MV-4-11 (cell line): ENCODE measurements at places on chromosomes 1 and 21.

GRCh38 chr1:230348386-230349019, 77.6 kb downstream of the PGBD5 start:
- DNase-seq: no peak

- no peak for DNase-seq
Measured at GRCh38 chr1:2313651-2314261, 77.6 kb downstream of the MORN1 start.

- DNase-seq: no peak
Measured at GRCh38 chr1:28173151-28173979, 3.1 kb downstream of the PTAFR start.

GRCh38 chr1:27503844-27504587, 14.0 kb upstream of the WASF2 start:
- DNase-seq: no peak

- DNase-seq: peak; percentile 45
Measured at GRCh38 chr1:58845942-58846341, 62.1 kb upstream of the JUN start.

DNA sequence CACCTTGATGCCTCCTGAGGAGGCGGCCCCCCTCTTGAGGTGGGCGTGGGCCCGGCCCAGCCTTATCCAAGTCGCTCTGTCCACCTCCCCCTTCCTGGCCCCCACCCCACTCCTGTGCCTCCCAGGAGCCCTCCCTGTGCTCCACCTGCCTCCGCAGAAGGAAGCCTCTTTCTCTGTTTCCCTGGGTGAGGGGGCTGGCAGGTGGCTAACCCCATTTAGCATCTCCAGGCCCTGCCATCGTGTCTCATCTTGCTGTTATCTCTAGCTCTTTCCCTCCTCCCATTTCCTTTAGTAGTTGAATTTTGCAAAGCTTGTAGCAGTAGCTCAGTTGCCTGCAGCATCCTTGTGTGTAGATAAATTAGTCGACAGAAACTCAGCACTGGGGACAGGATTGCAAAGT, 7.2 kb downstream of the RNF187 start:
- no peak for DNase-seq

DNA sequence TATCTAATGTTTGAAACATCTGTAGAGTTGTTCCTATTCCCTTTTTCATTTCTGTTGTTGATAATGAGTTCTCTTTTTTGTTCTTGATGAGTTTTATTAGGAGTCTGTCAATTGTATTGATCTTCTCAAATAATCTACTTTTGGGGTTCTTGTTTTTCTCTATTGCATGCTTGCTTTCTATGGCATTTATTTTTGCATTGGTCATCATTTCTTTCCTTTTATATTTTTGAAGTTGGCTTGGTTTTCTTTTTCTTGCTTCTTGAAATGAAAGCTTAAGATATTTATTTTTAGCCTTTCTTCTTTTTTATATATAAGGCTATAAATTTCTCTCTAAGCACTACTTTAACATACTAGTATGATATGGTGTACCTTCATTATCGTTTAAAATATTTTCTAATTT, 381.8 kb downstream of the NPHP4 start:
- DNase-seq: no peak

- peak; percentile 79 for DNase-seq
Measured at GRCh38 chr1:208135354-208135753, 108.8 kb downstream of the PLXNA2 start.

GRCh38 chr1:211514030-211514754, 22.2 kb upstream of the RD3 start:
- peak; percentile 72 for DNase-seq
